ENCODE measurements at places on chromosomes 5 and 9.
A peak's percentile ranks its signal among the peaks of the same experiment; 100 is the strongest.

DNA sequence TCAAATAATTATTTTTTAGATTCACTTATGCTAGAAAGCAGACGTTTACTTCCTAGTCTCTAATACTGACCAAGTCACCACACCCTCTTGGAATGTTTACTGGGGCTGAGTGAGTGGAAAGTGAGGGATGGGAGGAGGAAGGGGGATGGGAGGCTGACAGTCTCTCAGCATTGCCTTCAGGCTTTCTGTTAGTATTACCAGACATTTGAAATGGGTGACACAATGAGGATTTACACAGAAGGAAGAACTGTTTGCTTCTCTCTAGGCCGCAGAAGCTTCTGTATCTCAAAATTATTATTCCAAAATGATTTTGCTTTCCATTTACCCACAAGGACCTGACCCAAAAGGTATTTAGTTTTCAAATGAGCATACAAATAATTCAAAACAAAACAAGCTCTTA, 232.8 kb upstream of the ZNF608 start:
- DNase-seq: no peak

GRCh38 chr5:73591698-73592501, 26.4 kb downstream of the UTP15 start:
- no peak for DNase-seq

- no peak for DNase-seq
These were observed 195.6 kb downstream of the DEPDC1B start for GRCh38 chr5:60504342-60504741.

- DNase-seq: no peak
These were observed 51.9 kb upstream of the POU5F2 start for GRCh38 chr5:93793159-93793781.

DNA sequence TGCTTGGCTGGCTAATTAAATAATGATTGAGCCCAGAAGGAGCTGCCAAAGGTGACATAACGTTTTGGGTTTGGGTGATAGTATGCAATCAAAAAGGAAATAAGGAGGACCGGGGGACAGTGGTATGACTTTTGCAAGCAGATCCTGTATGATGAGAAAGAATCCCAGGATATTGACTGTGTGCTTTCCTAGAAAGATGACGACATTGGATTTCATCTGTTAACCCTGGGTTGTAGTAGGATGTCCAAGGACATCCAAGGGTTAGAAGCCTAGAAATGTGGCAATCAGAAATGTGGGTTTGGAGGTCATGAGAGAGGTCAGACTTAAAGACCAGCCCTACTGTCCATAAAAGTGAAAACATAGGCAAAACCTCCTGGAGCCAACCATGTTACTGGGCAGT, 50.3 kb upstream of the HMHB1 start:
- DNase-seq: no peak

DNA sequence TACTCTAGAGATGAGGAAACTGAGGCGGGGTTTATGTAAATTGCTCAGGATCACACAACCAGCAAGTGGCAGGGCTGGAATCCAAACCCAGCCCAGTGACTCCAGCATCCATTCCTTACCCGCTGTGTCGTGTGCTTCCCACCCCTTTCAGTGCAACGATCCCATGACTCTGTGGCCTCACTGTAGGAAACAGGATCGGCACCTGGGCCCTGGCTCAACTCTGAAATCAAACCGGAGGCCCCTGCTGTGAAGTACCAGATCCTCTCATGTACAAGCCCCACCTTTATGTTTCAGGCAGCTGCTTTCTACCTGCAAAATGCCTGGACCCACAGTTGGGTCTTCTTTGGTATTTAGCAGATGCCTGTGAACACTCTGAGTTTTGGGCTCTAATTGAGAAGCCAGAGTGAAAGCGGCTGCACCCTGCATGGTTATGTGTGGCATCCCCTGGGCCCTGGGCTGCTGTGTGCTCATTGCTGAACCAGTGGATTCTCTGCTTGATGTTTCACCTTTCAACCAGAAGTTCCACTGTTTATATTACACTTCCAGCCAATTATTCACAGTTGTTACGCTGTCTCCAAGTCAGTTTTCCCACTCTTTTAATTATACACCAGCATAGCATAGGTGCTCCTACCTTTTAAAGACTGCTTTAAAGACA, 36.7 kb downstream of the ABLIM3 start:
- no peak for DNase-seq

- no peak for DNase-seq
These were observed 11.0 kb upstream of the NSD1 start for GRCh38 chr5:177122566-177122965.

DNA sequence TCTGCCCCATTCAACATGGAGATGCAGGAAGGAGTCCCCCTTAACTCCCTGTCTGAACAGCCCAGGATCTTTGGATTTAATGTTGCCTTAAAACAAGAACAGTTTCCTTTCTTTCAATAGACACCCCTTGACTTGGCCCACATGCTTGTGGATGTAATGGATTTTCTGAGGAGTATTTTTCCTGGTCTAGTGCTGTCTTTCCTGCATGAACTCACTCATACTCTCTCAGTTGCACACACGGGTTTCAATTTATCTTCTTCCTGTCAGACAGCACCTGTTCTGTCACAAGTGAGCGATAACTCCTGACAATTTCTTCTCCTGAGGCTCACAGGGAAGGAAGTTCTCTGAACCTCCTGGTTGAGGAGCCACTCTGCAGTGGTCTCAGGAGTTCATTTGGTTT, 85.1 kb downstream of the ACER2 start:
- DNase-seq: no peak

DNA sequence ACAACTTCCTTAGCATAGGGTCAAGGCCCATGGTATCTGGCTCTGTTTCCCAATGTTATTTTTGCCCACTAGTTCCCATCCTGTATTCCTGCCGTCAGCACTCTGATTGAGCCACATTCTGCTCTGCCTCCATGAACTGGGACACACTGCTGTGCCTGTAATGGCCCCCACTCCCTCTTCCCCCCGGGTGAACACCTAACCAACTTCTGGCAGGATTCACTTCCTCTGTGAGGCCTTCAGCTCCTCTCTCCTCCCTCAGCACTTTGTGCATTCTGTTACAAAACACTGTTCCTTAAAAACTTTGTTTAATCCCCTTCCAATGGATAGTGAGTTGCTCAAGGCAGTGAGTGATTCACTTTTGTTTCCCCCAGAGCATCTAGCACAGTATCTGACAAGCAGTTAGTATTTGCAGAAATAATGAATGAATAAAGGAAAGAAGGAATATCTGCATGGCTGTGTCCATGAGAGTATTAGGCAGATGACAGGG, 183.6 kb downstream of the EFNA5 start:
- DNase-seq: no peak

GRCh38 chr5:72268753-72269410, 51.2 kb downstream of the MRPS27 start:
- peak; percentile 56 for DNase-seq

DNA sequence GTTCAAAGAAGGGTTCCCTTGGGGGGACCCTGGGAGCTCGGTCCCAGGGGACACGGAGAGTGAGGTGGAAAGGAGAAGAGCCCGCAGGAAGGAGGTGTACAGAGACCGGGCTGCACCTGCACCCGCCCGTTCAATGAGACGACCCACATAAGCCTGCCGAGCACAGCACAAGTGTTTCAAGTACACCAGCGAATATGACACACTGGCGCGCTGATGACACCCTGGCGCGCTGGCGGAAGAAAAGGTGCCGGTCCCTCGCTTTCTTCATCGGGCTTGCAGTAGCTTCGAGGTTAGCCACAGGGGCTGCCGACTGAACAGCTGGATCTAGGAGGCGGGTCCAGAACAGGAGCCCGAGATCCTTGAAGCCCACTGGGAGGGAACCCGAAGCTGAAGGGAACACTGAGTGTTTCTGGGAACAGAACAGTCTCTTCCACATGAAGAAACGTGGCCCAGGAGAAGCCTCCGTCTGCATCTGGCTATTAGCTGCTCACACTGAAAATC, 1.4 kb downstream of the TBC1D9B start:
- DNase-seq: no peak

DNA sequence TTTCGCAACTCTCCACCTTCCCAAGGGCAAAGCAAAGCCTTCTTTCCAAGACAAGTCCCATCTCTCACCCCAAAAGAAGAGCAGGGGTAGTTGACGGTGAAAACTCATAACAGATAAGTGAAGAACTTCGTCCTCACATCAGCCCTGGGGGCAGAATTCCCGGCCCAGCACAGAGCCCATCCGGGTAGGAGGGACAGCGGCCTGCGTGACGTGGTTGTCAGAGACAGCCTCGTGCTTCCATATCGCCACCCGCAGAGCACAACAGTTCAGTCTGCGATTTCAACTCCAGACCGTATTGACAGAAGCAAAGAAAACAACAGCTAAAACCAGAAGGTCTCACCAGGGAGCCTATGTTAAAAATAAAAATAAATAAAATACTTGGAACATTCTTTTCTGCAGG, 273.2 kb downstream of the SYK start:
- no peak for DNase-seq

- DNase-seq: no peak
These were observed 1587.7 kb upstream of the NUDT12 start for GRCh38 chr5:105150323-105150722.

DNA sequence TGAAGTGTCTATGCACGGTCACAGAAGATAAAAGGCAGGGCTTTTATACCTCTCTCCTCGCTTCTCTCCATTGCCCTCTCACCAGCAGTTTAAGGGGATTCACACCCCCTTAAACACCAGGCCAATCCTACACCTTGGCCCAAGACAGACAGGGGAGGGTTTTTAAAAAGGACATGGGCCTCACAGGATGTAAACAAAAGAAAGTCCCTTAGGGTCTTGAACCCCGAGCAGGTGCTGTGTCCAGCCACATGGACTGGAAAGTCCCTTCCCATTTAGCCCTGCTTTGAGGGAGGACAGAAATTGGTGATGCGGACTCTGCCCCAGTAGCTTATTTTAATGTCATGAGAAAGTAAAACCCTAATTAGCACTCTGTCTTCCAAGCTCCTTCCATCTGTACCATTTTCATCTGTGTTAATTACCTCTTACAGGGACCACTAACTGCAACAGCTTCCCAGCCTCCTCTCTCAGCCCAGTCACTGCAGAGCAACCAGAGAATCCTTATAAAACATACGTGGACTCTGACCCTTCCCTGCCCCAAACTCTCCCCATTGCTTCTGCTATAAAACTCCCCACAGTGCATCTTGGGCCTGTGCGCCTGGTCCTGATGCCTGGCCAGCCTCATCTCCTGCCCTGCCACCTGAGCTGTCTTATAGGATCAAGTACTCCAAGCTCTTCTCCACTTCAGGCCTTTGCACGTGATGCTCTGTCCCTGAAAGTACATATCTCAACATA, 16.7 kb downstream of the WHRN start:
- no peak for DNase-seq

GRCh38 chr9:77013206-77013931, 6.1 kb upstream of the FOXB2 start:
- DNase-seq: no peak

DNA sequence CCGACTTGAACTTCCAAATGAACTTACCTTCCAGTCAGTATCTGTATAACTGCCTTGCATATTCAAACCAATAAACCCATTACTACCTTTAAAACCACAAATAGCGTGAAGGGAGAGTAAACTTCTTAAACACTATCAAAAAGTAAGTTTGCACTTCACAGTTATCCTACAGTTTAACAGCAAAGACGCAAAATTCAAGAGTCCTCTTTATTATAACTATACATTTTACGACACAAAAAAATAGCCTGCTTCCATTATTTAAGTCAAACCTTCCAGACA, 1.8 kb downstream of the PTBP3 start:
- no peak for DNase-seq

DNA sequence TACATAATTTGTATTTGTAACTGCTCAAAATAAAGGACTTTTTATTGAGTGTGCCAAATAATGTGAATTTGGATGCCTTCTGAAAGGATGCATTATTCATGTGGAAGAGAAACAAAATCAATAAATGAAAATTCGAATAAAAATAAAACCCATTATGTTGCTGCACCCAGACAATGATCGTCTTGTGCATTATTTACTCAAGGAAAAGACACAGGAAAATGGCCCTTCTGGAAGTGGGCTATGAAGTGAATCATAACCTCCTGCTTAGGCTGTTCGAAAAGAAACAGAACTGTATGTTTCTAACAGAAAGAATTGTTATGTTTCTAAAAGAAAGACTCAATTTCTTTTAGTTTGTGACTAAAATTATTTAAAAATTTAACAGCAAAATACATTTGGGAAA, 168.9 kb upstream of the NFIB start:
- no peak for DNase-seq

DNA sequence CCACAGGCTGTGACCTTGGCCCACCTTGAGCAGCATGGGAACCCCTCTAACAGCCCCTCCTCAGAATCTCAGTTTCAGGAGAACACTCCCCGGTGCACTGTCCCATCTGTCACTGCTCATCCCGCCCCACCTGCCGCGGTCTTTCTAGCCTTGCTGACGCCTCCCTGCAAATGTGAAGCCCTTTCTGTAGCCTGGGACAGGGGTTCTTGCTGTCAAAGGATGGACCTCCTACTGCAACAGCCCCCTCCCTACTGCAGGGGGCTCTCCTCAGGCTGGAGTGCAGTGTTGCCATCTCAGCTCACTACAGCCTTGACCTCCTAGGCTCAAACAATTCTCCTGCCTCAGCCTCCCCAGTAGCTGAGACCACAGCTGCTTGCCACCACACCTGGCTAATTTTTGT, 20.0 kb downstream of the OR2V1 start:
- no peak for DNase-seq

DNA sequence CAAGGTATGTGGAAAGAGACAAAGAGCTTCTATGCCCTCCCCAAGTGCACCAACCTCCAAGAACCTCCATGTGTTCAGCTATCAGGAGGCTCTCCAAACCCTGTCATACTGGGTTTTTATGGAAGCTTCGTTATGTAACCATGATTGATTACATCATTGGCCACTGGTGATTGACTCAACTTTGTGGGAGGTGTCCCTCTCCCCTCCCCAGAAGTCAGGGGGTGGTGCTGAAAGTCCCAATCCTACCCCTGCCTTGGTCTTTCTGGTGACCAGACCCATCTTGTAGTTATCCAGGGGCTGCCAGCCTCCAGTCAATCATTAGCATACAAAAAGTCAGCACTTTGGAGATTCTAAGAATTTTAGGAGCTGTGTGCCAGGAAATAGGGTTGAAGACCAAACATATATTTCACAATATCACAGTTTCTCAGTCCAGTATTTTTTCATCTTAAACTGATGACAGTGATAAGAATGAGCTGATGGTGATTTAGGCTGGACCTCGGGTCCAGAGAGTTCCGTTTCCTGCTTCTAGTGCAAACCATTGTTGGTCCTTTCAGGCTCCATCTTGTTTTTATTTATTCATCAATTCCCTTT, 27.3 kb upstream of the FANCC start:
- no peak for DNase-seq
